Bronchus fibroblast of lung (primary cell): ENCODE measurements at places on chromosomes 4 and X. TPM values are rescaled to one million over a fixed set of nuclear protein-coding genes. Genes with fewer than 3 reads are reported as not detected.

ALG13 gene
- 15.5 and 15.8 TPM in 2 replicates for total RNA-seq

ATP8A1 gene
- 0.45 and 0.50 TPM in 2 replicates for total RNA-seq

PAGE5 gene
- total RNA-seq = not detected in 2 replicates

BEX1 gene
- 6.2 and 12.8 TPM in 2 replicates for total RNA-seq

GAGE13 gene
- total RNA-seq = not detected in 2 replicates

GEMIN8 gene
- 16.6 and 21.3 TPM in 2 replicates for total RNA-seq
